Hepatocyte (in vitro differentiated cells): ENCODE measurements at places on chromosomes 5 and 9. TPM values are rescaled to one million over a fixed set of nuclear protein-coding genes. Genes with fewer than 3 reads are reported as not detected.

DNA sequence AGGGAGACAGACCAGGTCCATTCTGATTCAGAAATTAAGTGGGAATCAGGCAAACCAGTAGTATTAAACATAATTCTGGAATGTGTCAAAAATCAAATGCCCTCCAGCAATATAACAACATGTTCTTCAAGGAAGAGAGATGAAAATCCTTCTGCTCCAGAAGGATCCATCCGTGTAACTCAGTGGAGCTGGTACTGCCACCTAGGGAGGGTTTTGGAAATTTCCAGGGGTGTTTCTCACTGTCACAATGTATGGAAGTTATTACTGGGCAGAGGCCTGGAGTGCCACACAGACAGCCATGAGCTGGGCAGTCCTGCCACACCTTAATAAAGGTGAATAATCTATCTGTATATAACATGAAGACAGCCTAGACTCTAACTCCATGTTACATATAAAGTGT lies 87.5 kb downstream of the TTLL11 start:
- DNase-seq, result peak; percentile 31

DNA sequence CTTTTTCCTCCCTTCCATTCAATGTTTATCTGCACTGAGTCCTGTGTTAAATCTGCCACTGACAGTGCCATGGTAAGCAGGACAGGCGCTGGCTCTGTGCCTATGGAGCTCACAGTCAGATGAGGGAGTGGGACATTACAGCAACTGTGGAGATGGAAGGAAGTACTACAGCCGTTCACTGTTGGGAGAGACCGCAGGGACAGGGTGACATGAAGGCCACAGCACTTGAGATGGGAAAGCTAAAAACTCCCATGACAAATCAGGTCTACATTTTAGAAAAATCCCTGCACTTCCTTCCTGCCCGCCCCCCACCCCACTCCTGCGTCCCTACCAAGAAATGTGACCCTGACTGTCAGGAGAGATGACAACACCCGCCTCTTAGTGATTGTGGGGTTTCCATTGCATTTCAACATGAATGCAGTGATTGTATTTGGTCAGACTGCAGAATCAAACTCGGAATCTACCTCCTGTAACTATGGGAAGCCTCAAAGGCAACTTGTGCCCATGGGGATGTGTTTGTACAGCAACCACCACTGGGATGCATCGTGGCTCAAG lies 56.4 kb downstream of the GTF3C4 start:
- no peak for DNase-seq

DNA sequence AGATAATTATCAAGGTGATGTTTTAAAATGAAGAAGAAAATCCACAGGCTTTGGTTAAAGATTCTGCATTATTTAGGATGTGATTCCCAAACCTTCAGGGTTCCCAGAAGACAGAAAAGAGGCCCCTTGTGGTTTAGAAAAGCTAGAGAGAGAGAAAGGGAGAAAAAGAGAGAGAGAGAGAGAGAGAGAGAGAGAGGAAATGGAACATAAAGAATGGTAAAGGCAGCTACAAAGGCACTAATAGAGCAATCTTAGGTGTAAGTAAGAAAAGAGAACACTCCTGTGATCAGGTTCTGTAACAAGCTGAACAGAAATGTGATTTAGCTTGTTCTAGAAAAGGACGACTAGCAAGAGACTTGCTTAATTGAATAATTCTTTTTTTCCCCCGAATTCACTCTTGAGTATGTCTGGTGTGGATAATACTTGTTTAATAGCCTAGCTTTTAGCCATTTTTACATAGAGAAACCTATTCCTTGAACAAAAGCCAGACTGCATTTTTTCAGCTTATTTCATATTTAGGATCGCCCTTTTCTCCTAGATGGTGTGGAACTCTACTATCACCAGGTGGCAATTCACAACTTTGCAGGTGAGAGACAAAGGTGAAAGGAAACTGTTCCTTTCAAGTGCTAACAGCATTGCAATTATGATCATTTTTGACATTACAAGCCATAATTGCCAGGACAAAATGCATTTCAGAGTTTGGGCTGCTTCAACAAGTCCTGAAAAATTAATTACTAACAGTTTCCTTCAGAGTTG lies 57.6 kb upstream of the SH3GL2 start:
- no peak for DNase-seq

GRCh38 chr5:96640696-96641095 lies 21.5 kb upstream of the CAST start:
- DNase-seq, result no peak

Gene PHF24
- 0.06 and 0.11 TPM in 2 replicates for polyA plus RNA-seq

DNA sequence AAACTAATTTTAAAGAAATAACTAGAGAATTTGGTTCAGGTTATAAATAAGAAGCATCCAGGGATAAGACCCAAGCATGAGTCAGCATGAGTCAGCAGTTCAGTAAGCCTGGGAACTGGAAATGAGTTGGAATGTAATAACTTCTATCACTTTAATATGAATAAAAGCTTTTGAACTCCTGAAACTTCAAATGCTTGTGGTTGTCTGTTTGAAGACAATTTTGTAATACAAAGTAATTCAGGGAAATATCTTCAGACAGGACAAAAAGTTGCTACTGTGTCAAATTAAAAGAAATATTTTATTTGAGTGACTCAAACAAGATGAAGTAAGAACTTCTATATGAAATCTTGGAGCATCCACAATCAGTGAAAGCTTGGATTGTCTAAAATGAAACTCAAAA lies 331.2 kb upstream of the DAB2 start:
- DNase-seq, result peak; percentile 33

- DNase-seq, result no peak
Observed at GRCh38 chr5:116455061-116455460, 119.6 kb downstream of the SEMA6A start.

Gene GBGT1
- polyA plus RNA-seq, result 4.0 and 5.8 TPM in 2 replicates

DNA sequence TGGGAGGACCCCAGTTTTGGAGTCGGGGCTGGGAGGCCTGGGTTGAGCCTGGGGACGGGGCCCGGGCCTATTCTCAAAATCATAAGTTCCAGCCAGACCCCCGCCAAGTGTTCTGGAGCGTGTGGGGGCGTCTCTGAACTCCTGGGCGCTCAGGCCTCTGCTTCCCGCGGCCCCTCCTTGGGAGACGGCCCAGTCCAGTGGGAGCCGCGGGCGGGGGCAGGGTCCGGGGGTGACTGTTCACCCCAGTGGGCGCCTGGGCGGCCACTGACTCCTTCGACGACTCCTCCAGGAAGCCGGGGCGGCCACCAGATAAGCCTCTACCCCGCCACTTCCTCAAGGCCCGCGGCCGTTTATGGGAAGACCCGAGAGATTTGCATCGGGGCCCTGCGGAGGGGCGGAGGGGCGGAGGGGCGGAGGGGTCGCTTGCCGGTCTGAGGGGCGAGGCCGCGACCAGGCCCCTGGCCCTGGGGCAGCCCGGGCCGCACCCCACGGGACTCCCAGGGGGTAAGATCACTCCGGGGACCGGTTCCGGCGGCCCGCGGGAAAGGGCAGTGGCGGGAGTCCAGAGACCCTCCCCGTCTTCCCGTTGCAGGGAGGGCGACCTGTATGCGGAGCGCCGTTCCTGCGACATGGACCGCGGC lies 655 bp downstream of the TOR4A start:
- DNase-seq, result peak; percentile 38

DNA sequence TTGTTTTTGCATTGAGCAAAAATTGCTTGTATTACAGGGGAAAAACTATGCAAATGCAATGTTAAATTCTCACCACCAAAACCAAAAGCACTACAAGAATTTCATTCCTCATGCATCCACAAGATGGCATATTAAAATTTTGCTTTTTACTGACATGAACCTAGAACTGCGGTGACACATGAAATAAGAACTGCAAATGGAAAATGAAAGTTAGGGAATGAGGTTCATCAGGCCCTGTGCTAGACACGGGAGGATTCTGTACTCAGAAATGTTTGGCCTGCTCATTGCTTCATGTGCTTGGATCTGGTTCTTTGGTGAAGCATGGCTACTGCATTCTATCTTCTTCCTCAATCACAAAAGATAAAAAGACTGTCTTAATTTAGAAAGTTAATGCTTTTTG lies 9.1 kb upstream of the RFK start:
- DNase-seq, result peak; percentile 44
